SW480 (cell line): ENCODE measurements at places on chromosomes 4 and X.

DNA sequence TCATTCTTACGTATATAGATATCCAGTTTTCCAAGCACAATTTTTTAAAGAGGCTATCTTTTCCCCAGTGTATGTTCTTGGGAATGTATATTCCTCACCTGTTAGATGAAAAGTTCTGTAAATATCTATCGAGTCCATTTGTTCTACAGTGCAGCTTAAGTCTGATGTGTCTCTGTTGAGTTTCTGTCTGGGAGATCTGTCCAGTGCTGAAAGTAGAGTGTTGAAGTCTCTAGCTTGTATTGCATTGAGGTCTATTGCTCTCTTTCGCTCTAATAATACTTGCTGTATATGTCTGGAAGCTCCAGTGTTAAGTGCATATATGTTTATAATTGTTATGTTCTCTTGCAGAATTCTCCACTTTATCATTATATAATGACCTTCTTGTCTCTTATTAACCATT, 373.1 kb downstream of the PPARGC1A start:
- DNase-seq, result peak; percentile 3

GRCh38 chr4:53478671-53479456, 101.4 kb downstream of the FIP1L1 start:
- DNase-seq, result no peak

GRCh38 chr4:114601304-114602052, 2.9 kb downstream of the UGT8 start:
- DNase-seq, result no peak

DNA sequence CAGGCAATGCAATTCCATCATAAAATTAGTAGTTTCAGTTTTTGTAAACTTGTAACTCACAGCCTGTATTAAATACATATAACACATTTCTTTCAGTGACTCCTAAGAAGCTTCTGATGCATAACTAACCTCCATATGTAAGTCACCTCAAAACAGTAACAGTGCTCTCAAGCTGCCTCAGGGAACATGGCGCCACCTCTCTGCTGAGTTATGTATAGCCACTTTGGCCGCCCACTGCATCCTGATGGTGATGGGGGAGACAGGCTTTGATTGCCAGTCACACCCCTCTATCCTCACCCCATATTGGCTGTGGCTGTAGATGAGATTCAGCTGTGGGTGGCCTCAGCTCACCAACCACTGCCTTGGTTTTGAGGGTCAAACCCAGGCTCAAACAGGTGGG, 54.3 kb downstream of the LRBA start:
- DNase-seq, result no peak

DNA sequence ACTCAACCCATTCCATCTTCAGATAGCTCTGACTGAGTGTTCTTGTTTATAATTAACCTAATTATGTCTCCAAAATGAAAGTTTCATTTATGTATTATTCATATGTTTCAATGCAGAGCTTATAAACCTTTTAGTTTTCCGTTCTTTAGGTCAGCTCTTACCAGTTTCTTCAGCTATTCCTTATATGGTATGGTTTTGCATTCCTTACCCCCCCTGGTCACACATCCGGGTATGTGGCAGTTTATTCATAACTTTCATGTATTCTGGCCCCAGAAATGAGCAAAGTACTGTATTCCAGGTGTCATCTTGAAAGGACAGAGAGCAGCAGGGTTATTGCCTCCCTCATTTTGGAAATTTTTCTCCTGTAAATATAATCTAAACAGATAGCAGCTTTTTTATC, 16.8 kb upstream of the IGSF1 start:
- DNase-seq, result peak; percentile 8
